G401 (cell line): ENCODE measurements at places on chromosomes 13 and 19. TPM values are rescaled to one million over a fixed set of nuclear protein-coding genes. Genes with fewer than 3 reads are reported as not detected.

Gene SLC25A42
- 2.3 and 3.0 TPM in 2 replicates for total RNA-seq

Gene BST2
- total RNA-seq, result 174 and 187 TPM in 2 replicates

Gene ZNF112
- 0.81 and 1.2 TPM in 2 replicates for total RNA-seq

DNA sequence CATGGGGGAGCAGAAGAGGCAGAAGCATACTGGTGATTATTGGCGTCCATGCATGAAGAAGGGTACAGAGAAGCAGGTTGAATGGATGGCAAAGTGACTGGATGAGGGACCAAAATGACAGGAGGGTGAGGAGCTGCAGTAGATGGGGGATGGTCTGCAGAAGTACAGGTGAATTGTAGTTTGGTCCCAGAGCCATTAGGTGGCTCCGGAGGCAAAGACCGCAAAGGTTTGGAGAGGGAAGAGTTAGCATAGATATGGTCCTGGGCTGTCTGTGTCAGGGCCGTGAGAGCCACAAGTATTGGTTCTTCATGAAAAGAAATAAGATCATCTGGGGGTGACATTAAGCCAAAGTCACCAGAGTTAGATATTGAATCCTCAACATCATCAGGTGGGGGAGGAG is 59.0 kb upstream of the ZNF726 start:
- DNase-seq, result no peak

DNA sequence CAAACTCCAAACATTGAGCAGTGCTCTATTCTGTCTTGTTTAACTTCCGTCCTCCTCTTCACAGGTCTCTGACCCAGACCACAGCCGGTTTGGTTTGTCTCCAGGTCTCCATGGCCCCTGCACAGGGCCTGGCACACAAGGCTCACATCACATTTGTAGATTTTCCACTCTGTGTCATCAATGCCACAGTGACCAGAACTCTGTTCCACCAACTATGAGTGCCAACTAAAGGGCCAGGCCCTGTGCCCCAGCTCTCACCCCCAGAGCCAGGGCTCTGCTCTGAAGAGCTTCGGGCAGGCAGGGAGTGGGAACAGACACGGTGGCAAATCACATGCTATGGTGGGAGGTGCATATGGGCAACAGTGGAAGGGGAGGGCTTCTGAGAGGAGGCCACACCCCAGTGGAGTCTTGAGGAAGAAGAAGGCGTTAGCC is 16.0 kb downstream of the SMG9 start:
- DNase-seq, result no peak

DNA sequence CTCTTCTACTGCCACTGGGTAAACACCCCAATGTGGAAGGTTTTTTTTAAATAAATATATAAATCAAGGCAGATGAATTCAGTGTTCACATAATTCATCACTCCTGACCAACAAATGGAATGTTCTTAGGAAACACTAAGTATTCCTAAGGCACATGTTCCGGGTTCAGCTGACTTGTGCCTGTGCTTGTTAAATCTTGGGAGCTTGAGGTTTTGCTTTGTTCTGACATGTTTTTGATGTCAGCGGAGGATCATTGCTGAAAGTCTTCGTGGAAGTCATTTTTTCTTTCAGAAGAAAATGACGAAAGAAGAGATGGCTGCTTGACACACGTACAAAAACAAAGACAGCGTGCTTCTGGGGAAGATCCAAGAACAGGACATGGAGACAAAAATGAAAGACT is 185.8 kb downstream of the MZT1 start:
- no peak for DNase-seq
